CD4-positive, alpha-beta T cell treated with Interleukin-15 for 4 hours (primary cell): ENCODE measurements at places on chromosomes 6 and 20.

- no peak for DNase-seq
Observed at GRCh38 chr6:167341038-167341583, 16.2 kb downstream of the TTLL2 start.

DNA sequence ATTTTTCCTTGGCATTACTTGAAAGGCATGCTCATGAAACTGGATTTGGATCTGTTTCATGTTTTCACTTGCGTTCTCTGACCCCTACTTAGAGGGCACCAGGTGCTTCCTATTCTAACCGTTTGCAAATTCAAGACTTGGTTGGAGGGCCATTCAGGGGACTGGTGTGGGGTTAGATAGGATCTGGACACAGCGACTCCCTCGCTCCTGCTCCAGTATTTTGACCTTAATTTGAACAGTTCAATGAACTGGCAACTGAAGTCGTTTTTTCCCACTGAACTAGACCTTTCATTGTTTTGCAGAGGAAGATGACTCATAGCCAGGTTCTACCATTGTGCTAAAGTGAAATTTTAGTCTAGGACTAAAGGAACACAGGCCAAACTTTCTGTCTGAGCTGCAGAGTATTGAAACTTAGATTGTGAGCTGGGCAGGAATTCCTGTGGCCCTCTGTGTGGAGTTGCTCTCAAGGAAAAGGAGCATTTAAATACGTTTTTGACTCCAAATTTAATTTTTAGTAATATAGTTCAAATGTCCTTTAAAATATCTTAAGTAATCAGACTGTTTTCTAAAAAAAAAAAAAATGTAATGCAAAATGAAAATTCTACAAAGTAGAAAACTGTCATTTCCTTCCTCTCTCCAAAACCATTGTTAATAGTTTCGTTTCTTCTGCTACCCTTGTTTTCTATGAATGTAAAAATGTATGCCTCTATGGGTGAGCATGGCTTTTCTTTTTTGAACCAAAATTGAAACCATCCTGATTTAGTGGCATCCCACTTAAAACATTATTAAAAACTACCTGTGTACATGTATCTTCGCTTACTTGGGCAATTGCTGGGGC is 64.8 kb downstream of the UTRN start:
- DNase-seq, result peak; percentile 50

- DNase-seq, result no peak
Observed at GRCh38 chr20:34127792-34128191, 15.7 kb upstream of the EIF2S2 start.

- DNase-seq, result peak; percentile 69
Observed at GRCh38 chr6:32154514-32155161, 697 bp downstream of the PPT2 start.

DNA sequence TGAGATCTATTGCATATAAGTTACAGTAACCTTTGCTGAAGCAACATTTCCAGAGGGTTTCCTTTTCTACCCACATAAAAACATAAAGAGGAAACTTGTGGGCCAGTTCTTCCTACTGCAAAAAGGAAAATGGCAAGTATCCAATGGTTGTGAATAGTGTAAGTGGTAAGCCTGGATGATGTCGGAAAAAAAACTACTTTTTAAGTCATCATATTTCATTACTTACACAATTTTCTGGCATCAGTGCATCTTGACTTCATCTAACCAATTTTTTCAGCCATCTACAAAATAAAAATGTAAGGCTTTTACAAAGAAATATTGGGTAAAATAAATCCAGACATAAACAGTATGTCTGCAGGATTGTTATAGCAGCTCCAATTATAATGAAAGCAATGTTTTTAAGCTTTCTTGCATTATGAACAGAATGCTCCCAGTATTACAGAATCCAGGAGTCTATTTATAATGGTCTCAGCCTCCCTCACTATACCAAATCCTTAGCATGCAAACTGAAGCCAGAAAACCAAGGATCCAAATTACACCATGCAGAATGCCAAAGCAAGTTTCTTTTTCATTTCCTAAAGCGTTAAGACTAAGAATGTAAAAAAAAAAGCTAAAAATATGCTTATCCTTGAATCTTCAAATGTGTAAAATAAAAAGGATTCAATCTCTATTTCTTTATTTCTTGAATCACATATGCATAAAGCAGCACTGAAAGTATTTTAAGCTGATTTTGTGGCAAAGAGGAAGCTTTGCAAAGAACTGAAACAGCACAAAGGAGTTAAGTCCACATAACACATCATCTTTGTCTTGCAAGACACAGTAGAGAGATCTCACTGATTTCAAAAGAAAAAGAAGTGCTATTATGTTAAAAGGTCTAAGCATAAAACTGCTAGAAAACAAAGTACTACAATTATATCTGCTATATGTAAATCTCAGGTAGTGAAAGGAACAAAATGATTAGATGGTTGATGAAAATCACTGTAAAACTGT is 126.8 kb upstream of the HMGCLL1 start:
- no peak for DNase-seq

GRCh38 chr6:136859430-136859829 is 37.0 kb downstream of the PEX7 start:
- DNase-seq, result no peak

DNA sequence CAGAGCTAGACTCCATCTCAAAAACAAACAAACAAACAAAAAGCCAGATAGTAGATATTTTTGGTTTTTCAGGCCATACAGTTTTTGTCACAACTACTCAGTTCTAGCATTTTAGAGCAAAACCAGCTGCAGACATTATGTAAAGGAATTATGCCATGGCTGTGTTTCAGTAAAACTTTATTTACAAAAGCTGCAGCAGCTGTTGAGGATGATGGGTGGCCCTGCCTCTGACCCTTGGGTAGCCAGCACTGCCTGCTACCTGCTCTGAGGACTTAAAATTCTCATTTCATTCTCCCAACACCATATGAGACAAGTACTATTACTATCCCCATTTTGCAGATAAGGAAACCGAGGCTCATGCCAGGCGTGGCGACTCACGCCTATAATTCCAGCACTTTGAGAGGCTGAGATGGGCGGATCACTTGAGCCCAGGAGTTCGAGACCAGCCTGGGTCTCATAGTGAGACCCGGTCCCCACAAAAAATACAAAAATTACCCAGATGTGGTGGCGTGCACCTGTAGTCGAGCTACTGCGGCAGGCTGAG is 56.3 kb downstream of the RIPOR3 start:
- DNase-seq, result no peak

- no peak for DNase-seq
Observed at GRCh38 chr6:106637051-106637716, 7.8 kb downstream of the QRSL1 start.
